NCI-H82 (cell line): ENCODE measurements at places on chromosomes 11 and 22.

- no peak for DNase-seq
These were observed 1.5 kb upstream of the POLA2 start for GRCh38 chr11:65260302-65260701.

DNA sequence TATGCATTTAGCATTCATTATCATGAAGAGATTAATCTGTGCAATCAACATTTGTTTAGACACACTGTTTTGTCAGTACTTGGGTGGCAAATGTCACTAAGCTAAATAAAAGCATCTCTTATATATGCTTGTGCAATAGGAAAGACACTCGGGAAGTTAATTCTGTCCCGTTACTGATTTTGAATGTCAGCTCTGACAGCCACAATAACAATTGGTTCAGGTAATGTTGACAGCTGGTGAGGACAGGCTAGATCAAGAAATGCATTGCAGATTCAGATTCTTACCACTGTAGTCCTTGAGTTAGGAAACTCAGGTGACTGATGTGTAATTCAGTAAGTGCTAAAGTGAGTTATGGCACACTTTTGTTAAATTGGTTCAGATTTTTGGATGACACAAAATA is 523.8 kb upstream of the FAT3 start:
- peak; percentile 73 for DNase-seq

- no peak for DNase-seq
These were observed 1275.2 kb downstream of the TBC1D22A start for GRCh38 chr22:48037618-48038017.

DNA sequence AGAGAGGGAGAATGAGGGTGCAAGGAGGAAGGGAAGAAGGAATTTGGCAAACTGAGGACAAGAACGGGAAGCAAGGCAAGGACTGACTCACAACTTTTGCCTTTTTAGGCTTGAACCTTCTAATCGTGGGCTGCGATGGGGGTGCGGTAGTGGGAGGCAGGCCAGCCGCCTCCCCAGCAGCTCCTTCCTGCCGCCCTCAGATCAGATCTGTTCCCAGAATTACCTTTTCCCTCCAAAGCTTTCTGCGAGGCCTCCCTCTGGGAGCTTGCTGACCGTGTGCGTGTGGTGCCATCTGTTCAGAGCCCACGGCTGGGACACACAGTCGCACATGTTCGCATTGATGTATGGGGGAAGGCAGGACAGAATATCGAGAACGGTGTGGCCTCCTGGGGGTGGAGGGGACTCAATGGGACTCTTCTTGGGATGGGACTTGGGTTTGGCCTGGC is 86.9 kb upstream of the PARVA start:
- DNase-seq = no peak

DNA sequence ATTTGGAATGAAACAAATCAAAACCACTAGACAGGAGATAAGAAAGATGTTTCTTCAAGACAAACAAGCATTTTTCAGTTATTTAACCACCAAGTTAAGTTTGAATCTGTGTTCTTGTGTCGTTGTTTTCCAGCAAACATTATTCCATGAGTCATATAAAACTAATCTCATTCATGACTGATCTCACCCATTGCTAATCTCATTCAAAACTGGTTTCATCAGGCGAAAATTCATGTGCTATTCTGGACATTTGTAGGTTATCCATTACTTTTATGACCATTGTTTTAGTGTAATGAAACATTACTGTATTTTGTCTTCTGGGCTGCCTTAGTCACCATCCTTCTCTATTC is 221.8 kb downstream of the DDX10 start:
- peak; percentile 4 for DNase-seq

- DNase-seq = peak; percentile 29
These were observed 754 bp downstream of the NUP50 start for GRCh38 chr22:45164270-45165088.

DNA sequence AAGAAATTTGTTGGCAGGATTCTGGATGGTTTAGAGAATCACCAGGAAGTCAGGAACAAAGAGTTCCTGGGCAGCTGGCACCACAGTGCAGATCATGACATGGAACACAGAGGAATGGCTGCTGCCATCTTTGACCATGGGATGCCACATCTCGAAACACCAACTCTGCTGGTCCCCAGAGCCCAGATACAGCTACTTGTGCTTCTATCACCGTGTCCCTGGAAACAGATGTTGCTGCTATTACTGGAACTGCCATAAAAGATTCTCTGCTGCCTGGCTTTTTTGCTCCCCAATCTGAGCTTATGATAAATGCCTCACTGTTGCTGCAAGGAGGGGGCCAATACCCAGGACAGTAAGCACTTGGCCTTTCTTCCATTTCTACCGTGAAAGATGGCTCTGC is 185.2 kb downstream of the CSNK2A3 start:
- DNase-seq = no peak
